ENCODE measurements at places on chromosomes 12 and 14. TPM values are rescaled to one million over a fixed set of nuclear protein-coding genes. Genes with fewer than 3 reads are reported as not detected.
A peak's percentile ranks its signal among the peaks of the same experiment; 100 is the strongest.

DNA sequence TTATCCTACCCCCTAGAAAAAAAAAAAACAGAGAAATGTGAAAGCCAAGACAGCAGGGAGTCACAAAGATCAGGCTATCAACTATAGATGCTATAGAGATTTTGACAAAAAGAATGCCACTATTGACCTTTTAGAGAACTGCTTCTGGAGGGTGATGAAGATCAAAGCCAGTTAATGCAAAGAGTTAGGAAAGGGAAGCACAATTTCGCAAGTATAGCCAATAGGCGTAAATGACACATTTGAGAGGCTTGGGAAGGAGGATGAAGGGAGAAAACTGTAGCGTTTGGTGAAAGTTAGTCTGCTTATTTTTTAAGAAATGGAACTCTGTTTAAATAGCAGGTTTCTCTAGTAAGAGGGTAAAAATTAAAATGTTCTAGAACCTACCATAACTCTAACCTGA lies 190.7 kb downstream of the DUSP6 start:
- no peak for DNase-seq

- no peak for DNase-seq
Measured at GRCh38 chr12:32482226-32482625, 82.9 kb downstream of the FGD4 start.

GRCh38 chr14:91349481-91350074 lies 68.0 kb downstream of the CCDC88C start:
- DNase-seq: peak; percentile 28

DNA sequence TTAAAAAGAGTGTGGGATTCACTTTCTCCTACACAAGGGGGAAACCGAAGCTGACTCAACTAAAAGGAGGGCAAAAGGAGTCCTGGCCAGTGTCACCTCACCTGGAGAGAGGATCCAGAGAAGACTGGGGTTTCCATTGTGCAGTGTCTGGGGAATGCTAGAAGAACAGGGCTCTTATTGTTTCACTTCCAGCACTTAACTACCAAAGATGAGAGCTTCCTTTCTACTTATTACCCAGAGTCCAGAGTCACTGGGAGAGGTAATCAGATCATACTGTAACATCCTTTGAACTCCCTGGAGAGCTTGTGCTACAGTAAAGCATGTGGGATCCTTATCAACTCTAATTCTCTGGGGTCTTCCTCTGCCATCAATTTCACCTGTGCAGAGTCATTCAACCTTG lies 148.4 kb upstream of the BCL2L14 start:
- no peak for DNase-seq

- DNase-seq: no peak
Measured at GRCh38 chr14:69661194-69661537, 49.8 kb downstream of the SUSD6 start.

DNA sequence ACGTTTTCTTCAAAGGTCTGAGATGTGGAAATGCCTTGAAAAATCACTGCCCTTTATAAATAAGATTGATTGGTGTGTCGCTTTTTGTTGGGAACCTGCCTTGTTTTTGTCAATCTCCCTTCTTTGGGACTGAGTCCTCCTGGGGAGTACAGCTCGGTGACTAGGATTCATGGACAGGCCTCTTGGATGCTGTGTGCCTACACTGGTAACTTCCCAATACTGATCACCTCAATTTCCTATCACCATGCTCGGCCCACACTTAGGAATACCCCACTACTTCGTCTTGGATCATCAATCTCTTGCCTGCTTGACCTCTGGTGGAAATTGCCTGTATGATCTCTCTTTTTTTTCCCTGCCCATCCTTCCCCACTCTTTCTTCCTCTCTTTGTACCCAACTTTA lies 34.2 kb downstream of the NTN4 start:
- DNase-seq: no peak

The LALBA gene
- not detected for polyA plus RNA-seq

The HSPA2 gene
- 17.0 TPM for polyA plus RNA-seq

All from aorta (tissue), 5 donors.